Vagina (tissue), 2 donors: ENCODE measurements at places on chromosomes 12 and 14. TPM values are rescaled to one million over a fixed set of nuclear protein-coding genes. Genes with fewer than 3 reads are reported as not detected.

DNA sequence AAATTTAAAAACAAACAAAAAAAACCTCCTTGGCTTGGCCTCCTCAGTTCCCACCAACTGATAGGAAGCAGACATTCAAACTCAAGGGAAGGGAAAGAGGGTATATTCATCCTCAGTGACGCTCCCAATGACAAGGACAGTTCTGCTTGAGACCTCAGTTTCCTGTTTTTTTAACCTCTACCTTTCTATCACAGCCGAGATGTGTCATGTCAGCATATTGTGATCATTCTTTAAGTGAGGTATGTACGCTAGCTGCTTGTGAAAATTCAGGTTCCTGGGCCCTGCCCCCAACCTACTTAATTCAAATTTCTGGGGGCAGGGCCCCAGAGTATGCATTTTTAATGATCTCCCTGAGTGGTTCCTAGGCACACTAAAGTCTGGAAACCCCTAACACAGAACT is 611.9 kb upstream of the TBX3 start:
- DNase-seq, result no peak

DNA sequence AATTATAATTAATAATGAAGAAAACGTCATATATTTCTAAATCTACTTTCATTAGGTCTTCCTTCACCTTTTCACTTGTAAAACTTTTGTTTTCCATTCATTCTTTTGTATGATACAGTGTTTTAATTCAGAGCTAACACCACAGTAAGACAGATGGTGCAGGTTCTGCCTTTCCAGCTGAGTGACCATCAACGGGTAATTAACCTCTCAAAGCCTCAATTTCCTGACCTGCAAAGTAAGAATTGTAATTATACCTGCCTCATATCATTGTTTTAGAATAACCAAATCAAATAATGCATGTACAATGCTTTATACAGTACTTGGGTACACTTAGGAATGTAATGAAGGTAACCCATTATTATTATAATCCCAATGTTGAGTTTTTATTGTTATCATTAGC is 157.6 kb downstream of the FOXA1 start:
- no peak for DNase-seq

GRCh38 chr12:107349008-107349747 is 255.8 kb upstream of the CRY1 start:
- DNase-seq, result no peak

DNA sequence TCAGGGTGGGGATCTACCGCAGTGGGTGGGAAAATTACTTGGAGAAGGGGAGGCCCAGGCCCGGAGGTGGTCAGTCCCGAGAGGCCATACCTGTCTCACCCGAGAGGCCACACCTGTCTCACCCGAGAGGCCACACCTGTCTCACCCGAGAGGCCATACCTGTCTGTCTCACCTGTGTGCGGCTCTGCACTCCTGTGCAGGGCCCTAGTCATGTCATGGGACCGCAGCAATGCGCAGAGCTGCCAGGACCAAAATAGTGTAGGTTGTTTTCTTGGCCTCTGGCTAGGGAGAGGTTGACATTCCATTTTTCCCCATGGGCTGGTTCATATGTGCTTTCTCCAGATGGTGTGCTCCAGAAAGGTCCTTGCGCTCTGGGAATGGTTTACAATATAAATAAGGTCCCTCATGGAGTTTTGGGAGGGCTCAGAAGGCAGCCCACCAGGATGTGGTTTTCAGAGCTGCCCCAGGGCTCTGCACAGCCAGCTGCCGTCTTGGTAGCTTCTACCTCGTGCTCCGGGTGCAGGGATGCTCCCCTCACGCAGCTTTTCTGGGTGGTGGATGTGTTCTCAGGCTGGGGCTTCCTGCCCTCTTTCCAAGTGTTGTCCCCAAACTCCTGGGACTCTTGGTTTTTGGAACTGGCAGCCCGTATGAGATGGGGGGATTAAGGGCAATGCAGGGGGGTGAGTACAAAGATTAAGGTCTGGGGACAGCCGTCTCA is 58.2 kb downstream of the CACNA1C start:
- no peak for DNase-seq

GRCh38 chr12:132025526-132025925 is 75.8 kb downstream of the EP400 start:
- DNase-seq, result no peak

DNA sequence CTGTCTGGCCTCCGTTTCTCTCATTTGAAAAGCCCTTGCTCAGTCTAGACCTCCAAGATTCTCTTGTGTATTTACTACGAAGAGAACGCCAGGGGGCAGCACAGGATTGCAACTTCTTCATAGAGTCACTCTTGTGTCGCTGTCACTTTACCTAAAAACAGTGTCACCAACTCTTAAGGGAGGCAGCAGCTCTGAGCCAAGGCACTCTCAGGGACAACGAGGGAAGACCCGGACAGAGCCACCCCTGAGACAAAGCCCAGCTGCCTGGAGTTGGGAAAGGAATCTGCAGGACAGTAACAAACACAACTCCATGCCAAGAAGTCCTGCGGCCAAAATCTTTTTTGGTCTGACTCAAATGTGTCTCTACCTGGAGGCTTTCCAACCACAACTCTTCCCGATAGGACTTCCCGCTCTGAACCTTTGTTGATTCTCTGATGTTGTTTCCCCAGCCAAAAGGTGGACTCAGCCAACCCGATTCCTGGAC is 9.6 kb upstream of the RPAP3 start:
- no peak for DNase-seq

GRCh38 chr12:16369156-16369555 is 21.7 kb downstream of the MGST1 start:
- DNase-seq, result no peak

- DNase-seq, result no peak
These were observed 20.9 kb upstream of the APPL2 start for GRCh38 chr12:105256921-105257320.

DNA sequence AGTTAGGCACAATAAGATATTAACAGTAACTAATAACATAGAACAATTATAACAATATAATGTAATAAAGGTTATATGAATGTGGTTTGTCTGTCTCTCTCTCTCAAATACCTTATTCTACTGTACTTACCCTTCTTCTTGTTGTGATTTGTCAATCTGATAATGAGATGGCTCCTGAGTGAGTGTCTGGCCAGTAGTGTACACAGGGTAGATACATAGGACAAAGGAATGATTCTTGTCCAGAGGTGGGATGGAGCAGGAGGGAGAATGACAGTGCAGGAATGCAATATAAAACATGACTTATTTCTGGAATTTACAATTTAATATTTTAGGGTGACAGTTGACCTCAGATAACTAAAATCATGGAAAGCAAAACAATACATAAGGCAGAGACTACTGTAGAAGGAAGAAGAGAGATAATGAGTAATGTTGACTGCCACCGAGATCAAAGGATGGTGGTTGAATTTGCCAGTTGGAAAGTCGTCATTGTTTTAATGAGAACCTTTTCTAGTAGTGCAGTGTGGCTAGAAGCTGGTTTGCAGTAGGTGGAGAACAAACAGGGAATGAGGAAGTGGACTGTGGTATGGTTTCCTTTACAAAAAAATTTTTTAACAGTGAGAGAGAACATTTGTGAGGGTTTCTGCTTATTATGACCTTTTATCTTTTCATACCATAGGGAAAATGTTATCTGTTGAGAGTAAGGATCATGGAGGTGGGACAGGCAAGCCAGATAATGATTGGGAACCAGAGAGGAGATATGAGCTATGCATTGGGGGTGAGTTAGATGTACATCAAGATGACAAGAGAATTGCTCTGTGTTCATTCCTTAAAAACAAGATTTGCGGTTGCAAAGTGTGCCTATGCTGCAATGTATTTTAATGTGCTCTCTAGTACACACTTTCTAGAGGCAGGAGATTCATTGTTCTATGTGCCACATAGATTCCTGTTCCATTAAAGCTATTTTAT is 458.3 kb downstream of the BTG1 start:
- DNase-seq, result no peak

DNA sequence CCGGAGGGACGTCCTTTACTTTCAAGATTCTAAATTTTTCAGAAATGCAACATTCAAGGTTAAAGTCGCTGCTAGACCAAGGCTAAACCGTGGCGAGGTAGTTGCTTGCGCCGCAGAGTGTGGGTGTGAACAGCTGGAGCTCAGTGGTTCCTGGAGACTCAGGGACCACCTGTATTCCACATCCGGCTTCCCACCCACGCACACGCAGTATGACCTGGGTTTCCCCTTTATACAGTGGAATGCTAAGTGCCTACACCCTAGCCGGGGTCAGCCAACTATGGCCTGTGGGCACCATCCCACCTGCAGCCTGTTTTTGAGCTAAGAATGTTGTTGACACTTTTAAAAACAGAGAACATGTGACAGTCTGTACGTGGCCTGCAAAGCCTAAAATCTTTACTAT is 42.9 kb upstream of the TESC start:
- DNase-seq, result no peak

DNA sequence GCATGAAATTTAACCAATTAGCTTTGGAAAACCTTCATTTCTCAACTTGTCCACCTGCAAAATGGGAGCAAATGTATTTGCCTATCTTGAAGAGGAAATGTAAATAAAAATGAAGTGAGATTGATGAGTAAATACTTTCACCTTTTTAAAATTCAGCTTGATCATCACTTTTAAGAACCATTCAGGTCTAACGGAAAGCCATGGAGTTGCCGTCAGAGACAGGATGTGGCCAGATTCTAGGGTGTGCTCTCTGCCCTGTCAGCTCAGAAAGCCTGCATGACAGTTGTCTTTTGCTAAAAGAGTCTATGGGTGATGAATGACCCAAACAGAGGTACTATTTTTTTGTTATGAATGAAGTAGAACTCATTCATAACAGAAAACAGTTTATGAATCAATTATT is 104.3 kb upstream of the SLC35F4 start:
- DNase-seq, result no peak

DNA sequence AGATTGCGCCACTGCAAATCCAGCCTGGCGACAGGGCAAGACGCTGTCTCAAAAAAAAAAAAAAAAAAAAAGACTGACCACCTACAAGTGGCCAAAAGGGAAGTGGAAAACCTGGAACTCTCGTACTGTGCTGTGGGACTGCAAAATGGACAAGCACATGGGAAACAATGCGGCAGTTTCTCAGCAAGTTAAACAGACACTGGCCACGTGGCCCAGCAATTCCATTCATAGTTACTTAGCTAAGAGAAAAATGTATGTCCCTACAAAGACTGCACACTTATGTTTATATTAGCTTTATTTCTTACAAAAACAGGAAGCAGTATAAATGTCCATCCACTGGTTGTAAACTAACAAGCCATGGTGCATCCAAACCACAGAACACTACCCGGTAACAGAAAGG is 5.6 kb downstream of the CHFR start:
- DNase-seq, result no peak

DNA sequence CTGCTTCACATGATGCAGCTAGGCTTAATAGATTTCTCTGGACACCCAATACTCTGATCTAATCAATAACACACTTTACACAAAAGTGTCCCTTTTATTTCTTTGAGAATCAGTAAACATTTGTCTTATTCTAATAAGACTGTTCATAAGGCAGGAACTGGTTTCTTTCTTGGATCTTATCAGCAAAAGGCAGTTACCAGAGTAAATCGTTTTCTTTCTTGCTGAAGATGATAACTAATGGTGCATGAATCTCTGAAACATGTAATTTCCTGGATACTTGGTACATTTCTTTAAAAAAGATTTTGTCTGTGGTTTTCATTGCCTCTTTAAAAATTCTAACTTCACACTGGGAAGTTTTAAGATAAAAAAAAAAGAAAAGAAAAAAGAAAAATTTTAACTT is 39.6 kb downstream of the WIF1 start:
- DNase-seq, result no peak

DNA sequence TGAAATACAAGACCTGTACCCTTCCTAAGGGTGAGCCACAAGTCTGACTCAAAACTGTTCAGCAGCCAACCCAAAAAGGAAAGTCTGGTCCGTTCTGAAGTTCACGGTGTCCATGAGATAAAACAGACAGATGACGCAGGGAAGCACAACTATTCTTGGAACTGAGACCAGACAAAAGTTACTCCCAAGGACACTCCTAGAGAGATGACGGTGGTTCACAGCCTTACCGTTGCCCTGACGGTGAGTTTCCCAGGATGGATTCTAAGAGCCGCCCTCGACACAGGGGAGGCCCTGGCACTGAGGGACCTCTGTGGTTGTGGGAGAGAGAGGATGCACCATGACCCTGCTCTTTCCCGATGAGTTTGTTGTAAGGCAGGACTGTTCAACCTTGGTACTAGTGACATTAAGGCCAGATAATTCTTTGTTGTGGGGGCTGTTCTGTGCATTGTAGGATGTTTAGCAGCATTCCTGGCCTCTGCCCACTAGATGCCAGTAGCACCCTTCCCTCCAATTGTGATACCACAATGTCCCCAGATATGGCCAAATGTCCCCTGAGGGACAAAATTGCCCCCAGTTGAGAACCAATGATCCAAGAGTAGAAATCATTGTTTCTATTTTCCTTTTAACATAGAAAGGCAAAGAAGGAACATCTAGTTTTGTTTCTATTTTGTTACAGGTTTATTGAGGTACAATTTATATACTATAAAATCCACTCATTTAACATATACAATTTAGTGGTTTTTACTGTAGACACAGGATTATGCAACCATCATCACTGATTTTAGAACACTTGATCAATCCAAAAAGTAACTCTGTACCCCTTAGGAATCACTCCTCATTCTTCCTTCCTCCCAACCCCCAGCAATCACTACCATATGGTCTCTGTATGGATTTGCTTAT is 23.0 kb downstream of the OR10P1 start:
- no peak for DNase-seq

DNA sequence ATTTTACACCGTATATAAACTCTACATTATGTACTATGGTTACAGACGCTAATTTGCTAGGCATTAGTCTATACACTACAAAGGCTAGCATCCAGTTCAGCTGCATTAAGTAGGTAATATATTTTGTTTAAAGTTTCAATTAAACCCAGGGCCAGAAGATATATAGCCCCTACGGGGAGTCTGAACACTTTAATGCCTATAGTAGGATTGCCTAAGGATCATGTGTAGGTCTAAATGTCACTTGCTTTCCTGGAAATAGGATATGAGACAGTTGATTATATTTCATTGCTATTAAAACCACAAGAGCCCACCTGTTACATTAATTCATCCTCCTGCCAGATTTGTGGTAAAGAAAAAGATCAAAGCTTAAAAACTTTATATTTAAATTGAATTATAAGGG is 286.9 kb downstream of the TMTC2 start:
- no peak for DNase-seq

DNA sequence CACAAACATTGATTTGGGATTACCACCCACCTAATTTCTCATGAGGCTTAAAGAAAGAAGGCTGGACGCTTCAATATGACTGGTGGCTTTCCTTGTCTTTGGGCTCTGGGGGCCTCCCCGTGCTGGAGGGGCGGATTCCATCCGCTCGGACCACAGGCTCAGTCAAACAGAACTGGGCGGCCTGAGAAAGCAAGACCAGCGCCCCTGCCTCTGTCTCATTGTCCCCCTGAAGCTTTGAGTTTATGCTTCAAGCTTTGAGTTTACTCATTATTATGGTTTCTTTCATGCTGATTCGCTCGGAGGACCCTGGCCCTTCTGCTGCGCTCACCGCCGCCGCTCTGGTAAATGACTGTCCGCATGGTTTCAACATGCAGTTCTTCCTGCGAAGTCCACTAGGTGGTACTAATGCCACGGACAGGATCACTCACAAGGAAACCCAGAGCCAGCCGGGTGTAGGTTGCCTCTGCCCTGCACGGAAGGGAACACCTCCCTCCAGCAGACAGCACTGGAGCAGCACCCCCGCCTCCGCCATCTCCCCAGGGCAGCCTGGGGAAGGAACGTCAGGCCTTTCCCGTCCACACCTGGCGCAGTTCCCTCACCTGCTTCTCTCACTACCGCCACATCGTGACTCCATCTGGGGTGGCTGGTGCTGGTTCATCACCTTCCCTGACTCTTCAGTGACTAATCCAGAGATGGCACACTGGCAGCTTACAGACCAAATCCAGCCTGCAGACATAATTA is 13.2 kb upstream of the TIGAR start:
- DNase-seq, result no peak

Gene PABPN1
- total RNA-seq, result 66.0 TPM

Gene CLEC1A
- 2.2 TPM for total RNA-seq

Gene CDH24
- total RNA-seq, result 5.4 TPM
